WERI-Rb-1 (cell line): ENCODE measurements at places on chromosomes 7 and 10.

- no peak for DNase-seq
Observed at GRCh38 chr10:1600861-1601260, 136.5 kb downstream of the ADARB2 start.

DNA sequence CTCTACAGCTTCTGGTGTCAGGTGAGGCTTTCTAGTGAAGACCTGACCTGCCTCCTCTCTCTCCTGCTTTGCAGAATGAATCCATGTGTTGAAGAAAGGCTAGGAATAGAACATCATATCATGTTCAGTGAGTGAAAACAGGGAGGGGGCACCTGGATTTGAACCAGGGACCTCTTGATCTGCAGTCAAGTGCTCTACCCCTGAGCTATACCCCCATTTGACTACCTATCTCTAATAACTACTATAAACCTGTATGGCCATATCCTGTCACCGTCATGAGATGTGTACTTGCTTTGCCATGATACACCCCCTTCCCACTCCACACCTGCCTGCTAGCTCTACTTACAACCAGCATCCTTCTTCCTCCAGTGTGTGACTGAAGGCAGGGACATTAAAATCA, 91.3 kb upstream of the ZNF746 start:
- DNase-seq: no peak

DNA sequence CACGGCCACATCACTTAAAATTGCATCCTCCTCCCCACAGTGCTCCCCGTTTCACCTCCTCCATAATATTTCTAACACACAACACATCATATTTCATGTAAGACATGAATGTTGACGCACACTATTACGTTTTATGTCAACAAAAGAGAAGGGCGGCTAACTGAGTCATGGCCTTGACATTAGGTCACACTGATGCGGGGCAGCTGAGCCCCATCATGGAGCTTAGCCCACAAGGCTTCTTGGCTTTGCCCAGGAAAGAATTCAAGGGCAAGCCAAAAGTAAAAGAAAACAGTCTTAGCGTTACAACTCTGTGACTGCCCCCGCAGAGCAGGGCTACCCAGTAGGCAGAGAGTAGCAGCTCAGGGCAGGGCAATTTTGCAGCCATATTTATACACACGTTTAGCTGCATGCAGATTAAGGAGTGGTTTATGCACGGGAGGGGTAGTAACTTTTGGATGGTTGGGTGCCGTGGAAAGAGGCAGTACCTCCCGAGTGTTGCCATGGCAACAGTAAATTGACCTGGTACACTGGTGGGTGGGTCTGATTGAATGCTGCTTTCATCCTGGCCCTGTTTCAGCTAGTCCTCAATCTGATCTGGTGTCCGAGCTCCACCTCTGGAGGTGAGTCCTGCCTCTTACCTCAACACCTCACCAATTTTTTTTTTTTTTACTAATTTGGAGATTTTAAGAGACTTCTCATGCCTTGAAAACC, 156.2 kb upstream of the FRMD4A start:
- no peak for DNase-seq

- peak; percentile 15 for DNase-seq
Observed at GRCh38 chr7:33108554-33109004, 625 bp downstream of the RP9 start.

GRCh38 chr10:33805831-33806230, 471.4 kb upstream of the NRP1 start:
- no peak for DNase-seq

DNA sequence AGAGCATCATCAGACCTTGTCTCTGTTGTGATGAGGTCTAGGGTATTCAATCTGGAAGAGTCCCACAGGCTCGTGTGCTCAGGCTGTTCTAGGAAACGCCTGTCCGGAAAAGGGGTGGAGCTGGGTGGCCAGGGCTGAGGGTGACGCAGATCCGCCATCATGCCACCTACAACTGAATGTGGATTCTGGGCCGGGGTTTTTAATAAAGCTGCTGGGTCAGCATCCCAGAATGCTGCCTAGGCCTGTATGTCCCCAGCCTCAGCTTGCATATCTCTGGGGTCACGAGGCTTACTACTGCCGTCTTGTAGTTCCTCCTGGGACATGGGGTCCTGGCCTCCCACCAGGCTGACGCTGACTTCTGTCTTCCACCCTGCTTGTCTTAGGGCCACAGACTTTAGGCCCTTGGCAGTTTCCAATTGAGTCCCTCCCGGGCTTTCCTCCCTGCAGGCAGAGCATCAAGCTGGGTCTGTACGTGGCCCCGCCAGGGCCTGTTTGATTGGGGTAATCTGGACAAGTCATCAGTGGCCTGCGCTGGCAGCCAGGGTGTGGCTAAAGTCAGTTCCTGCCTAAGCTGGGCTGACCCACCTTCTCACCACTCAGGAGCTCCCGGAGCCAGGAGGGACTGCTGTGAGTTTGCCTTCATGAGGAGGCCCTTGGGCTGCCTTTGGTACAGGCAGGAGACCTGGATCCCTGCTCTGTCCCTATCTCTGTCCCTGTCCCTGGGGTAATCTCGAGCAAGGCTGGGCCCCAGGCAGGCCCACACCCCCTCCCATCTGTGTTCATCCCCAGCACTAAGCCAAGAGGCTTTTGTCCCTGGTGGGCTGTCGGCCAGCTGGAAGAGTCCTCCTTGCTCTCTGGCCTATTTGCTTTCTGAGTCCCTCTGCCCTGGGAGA, 79.9 kb downstream of the ZMIZ1 start:
- peak; percentile 85 for DNase-seq

DNA sequence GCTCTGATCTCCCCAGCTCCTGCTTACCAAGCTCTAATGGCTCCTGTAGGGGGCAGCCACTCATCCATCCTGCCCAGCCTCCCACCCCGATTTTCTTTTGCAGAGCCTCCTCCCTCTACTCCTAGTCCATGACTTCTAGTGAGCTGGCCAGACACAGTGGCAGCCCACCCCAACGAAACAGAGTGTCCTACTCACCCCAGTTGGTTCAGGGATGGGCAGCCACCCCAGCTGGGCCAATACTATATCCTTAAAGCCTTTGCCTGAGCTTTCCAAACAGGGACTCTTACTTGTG, 77.1 kb downstream of the GRID1 start:
- DNase-seq: peak; percentile 7

DNA sequence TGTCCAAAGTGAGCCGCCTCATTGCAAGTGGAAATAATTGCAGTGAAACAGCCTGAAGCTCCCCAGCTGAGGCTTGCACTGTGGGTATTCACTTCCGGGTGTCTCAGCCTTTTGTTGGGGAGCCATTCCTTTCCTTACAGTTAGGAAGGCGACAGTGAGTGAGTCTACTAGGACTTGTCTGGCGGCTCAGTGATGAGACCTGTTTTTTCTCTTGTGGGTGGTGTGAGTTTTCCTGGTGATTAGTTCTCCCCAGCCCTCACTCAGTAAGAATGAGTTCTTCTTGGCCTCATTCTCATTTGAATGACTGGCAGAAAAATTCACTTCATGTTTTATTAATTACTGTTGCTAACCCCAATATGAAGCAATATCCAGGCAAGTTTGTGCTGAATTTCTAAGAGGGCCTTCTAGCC, 2.6 kb downstream of the PGAM1 start:
- DNase-seq: no peak

GRCh38 chr7:133623721-133624120, 370.8 kb downstream of the EXOC4 start:
- DNase-seq: no peak

GRCh38 chr10:100081075-100082001, at the start of gene CPN1:
CPN1 (minus strand) TSS chr10:100081869; CDS start chr10:100081625, 244 bp downstream.
- DNase-seq: no peak

- no peak for DNase-seq
Observed at GRCh38 chr7:116173051-116174028, 37.0 kb upstream of the TES start.

GRCh38 chr7:149075286-149075685, 15.2 kb downstream of the ZNF786 start:
- DNase-seq: no peak

GRCh38 chr10:67666416-67667034, 29.5 kb downstream of the CTNNA3 start:
- DNase-seq: no peak

- DNase-seq: no peak
Observed at GRCh38 chr10:88297103-88297502, 286.0 kb downstream of the RNLS start.

- no peak for DNase-seq
Observed at GRCh38 chr7:22481726-22482125, 18.3 kb downstream of the STEAP1B start.

GRCh38 chr10:78248651-78249464, 215.2 kb downstream of the RPS24 start:
- DNase-seq: no peak

GRCh38 chr7:803243-803635, 29.0 kb upstream of the SUN1 start:
- DNase-seq: no peak

DNA sequence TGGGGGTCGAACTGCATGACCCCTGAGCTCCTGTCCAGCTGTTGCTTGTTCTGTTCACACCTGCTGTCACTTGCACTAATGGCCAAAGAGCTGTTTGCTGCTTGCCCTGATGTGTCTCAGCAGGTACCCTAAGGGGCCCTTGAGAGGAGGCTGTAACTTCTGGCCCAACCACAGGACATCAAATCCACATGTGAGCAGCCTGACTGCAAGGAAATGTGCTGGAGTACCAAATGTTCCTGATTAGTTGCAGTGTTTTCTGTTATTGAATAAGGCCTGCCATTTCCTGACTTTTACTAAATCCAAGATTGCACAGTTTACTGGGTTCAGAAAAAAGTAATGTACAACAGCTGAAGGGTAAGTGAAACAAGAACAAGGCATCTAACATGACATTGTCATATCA, 91.7 kb upstream of the IL6 start:
- DNase-seq: no peak

DNA sequence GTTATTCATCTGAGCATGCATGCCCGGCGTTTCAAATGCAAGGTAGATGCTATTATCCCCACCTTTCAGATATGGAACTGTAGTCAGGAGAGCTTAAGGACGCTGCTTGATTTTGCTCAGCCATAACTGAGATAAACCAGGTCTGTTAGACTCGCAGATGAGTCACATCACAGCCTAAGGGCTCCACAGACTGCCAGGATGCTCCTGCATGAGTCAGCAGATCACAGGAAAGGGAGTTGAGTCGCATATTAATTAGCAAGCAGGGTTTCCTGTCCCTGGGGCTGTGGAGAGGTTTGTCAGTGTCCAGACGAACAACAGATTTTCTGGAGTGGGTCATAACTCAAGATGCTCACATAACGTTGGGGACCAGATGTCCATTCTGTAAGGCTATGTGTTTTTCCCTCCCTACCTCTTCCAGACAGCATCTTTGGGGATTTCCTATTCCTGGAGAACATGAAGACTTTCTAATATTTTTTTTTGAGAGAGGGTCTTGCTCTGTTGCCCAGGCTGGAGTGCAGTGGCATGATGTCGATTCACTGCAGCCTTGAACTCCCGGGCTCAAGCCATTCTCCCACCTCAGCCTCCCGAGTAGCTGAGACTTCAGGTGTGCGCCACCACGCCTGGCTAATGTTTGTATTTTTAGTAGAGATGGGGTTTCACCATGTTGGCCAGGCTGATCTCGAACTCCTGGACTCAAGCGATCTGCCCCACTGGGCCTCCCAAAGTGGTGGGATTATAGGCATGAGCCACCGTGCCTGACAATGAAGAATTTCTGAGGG, 36.7 kb downstream of the PFKFB3 start:
- no peak for DNase-seq

GRCh38 chr7:117024811-117025210, 71.5 kb downstream of the ST7 start:
- DNase-seq: no peak

DNA sequence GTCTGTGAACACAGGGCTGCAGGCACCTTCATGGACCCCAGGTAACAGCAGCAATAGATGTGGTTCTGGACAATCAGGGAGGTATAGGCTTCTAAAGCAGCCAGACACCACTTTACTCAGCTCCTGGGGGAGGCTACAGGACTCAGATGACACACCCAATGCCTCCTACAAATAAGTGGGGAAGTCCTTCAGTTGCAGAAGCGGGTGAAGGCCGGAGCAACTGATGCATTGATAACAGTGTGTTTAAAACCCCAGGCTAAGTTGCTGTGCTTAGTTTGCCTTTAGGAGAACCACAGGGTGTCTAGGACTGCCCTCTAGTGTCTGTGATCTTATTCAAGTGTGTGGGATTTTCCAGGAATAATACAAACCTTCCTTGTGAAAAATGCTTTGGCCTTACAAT, 5.9 kb upstream of the ITGA8 start:
- peak; percentile 18 for DNase-seq

DNA sequence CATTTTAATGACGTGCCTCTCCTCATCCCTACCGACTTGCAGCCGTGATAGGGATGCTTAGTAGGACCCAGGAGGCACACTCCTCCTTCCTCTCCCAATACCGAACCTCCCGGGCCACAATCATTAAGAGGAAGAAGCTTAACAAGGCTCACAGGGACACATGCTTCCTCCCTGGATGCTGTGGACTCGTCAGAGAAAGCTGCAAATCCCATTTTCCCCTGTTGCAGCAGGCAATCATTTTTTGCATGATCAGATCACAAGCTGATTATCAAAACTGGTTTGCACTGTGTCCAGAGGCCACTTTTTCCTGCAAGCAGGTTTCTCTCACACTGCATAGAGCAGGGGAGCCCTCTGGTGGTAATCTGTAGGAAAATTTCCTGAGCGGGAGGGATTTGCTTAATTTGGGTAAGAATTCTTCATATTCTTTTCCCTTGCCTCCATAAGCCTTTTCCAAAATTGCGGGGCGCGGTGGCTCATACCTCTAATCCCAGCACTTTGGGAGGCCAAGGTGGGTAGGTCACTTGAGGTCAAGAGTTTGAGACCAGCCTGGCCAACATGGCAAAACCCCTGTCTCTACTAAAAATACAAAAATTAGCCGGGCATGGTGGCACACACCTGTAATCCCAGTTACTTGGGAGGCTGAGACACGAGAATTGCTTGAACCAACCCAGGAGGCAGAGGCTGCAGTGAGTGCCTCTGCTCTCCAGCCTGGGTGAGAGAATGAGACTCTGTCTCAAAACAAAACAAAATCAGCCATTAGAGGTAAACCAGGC, 16.1 kb upstream of the LAMB4 start:
- peak; percentile 79 for DNase-seq

- DNase-seq: no peak
Observed at GRCh38 chr7:41175435-41175834, 527.5 kb downstream of the INHBA start.

- DNase-seq: no peak
Observed at GRCh38 chr10:51620131-51620530, 79.3 kb downstream of the CSTF2T start.

- no peak for DNase-seq
Observed at GRCh38 chr7:84857336-84857735, 329.5 kb downstream of the SEMA3D start.

- no peak for DNase-seq
Observed at GRCh38 chr10:80284522-80284921, 4.9 kb downstream of the MAT1A start.

DNA sequence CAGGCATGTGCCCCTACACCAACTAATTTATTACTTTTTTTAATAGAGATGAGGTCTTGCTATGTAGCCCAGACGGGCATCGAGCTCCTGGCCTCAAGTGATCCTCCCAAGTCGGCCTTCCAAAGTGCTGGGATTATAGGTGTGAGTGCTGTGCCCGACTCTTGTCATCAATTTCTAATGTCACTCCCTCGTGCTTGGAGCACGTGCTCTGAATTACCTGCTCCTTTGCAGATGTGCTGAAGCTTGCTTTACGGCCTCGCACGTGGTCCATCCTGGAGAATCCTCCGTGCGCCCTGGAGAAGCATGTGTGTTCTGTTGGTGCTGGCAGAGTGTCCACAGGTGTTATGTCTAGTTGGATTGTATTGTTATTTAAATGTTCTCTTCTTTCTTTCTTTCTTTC, 11.8 kb upstream of the UBE3C start:
- no peak for DNase-seq

GRCh38 chr10:84675060-84675459, 346.7 kb downstream of the CCSER2 start:
- DNase-seq: no peak
